CD4-positive, CD25-positive, alpha-beta regulatory T cell (primary cell): ENCODE measurements at places on chromosomes 1 and 21.

GRCh38 chr1:19074361-19074901 is 118.0 kb upstream of the IFFO2 start:
- H3K27ac ChIP-seq: peak overlapping the region; percentile 71
- no peaks in the 10 kb centered on the region for H3K27me3 ChIP-seq
- DNase-seq: peak; percentile 36

GRCh38 chr1:157494093-157494492 is 58.2 kb downstream of the FCRL5 start:
- no peak overlapping the region for H3K4me3 ChIP-seq
- H3K27ac ChIP-seq: no peak overlapping the region
- no peaks in the 10 kb centered on the region for H3K4me1 ChIP-seq
- no peak for DNase-seq

GRCh38 chr1:34128186-34128889 is 36.7 kb downstream of the CSMD2 start:
- no peaks in the 10 kb centered on the region for H3K27me3 ChIP-seq
- H3K4me3 ChIP-seq: no peak overlapping the region

- H3K36me3 ChIP-seq: no peaks in the 10 kb centered on the region
- no peak for DNase-seq
- no peaks in the 10 kb centered on the region for H3K27me3 ChIP-seq
- no peaks in the 10 kb centered on the region for H3K4me1 ChIP-seq
- H3K4me3 ChIP-seq: no peak overlapping the region
- H3K27ac ChIP-seq: no peak overlapping the region
Observed at GRCh38 chr1:43238991-43239469, 30.8 kb upstream of the TMEM125 start.

DNA sequence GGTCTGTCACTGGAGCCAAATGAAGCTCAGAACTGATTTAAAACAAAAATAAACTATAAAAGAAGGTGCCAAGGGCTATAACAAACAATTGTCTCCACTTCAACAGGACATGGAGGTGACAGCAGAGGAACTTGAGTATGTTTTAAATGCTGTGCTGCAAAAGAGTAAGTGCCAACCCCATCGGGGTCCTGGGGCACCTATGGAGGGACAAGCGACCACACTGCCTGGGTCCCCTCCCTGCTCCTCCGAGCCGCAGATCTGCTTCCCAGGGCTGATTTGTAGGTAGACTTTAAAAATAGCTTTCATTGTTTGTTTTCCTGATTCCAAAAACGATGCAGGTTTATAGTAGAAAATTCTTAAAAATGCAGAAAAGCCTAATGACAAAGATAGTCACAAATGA is 42.8 kb downstream of the CAPN9 start:
- DNase-seq: no peak
- H3K4me3 ChIP-seq: no peak overlapping the region
- no peaks in the 10 kb centered on the region for H3K36me3 ChIP-seq
- H3K4me1 ChIP-seq: no peaks in the 10 kb centered on the region
- no peaks in the 10 kb centered on the region for H3K27me3 ChIP-seq

DNA sequence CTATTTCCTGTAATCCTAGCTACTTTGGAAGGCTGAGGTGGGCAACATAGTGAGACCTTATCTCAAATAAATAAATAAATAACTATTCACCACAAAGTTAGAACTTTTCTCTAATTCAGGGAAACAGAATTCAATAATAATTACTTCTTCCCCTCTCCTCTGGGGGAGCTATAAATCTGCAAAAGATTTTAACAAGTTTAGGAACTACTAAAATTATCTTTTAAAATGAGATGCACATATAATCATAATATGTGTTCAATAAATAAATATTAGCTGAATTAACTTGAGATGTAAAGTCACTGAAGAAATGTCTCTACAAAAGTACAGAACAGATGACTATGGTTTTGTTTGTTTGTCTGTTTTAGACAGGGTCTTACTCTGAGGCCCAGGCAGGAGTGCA is 14.1 kb downstream of the WDR47 start:
- H3K27me3 ChIP-seq: no peaks in the 10 kb centered on the region
- H3K4me1 ChIP-seq: no peaks in the 10 kb centered on the region
- H3K4me3 ChIP-seq: no peak overlapping the region
- H3K36me3 ChIP-seq: no peaks in the 10 kb centered on the region
- no peak for DNase-seq
- no peak overlapping the region for H3K27ac ChIP-seq

DNA sequence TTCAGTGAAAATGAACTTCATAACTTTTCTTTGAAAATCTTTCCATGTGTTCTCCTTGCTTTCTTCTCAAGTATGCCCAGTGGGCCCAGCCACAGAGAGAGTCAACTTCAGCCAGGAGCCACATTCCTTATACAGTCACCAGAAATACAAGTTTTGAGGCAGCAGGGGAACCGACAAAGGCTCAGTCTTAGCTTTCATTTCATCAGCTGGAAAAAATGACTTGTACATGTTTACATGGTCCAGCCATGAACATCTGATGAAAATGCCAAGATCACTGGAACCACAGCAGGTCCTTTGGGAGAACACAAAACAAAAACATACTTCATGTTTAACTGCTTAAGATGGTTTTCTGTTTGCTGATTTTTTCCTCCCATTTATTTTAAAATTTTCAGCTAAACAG is 72.5 kb downstream of the SYDE2 start:
- DNase-seq: no peak
- H3K36me3 ChIP-seq: no peaks in the 10 kb centered on the region
- H3K27ac ChIP-seq: no peak overlapping the region
- H3K4me3 ChIP-seq: no peak overlapping the region
- H3K27me3 ChIP-seq: peaks cover 2% of the 10 kb centered on the region

GRCh38 chr1:111852261-111852721 is 96.6 kb downstream of the DDX20 start:
- H3K27me3 ChIP-seq: peaks cover 2% of the 10 kb centered on the region
- no peak overlapping the region for H3K27ac ChIP-seq
- no peak for DNase-seq
- no peaks in the 10 kb centered on the region for H3K4me1 ChIP-seq
- H3K4me3 ChIP-seq: no peak overlapping the region

DNA sequence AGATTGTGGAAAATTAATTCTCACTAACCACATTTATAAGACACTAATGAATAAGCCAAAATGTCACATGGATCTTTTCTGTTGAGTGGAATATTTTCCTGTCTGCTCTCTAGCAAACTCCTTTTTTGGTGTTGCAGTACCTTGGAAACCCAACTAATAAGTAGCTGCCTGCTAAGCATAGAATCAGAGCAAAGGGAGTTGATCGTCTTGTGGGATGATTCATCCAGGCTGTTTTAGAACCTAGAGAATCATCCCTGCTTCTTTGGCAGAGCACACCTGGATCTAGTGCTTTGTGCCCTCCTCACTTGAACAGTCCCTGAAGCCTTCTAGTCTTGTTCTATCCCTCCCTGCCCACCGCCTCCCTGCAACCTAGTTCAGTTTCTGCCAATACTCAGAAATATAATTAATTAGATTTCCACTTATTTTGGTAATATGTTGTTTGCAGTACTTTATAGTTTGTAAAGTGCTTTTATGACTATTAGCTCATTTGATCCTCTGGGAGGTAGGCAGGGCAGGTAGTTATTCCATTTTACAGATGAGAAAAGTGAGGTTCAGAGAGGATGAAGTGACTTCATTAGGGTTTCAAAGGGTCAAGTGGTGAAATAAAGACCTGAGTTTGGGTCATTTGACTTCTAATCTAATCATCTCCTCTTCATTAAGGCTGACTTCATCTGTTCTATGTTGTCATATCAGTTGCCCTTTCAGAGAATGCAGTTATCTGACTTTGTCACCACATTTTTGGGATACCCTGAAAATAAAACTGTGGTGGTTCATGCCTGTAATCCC is 2.5 kb downstream of the AGO4 start:
- H3K27me3 ChIP-seq: no peaks in the 10 kb centered on the region
- DNase-seq: no peak
- peaks cover 14% of the 10 kb centered on the region for H3K4me1 ChIP-seq
- H3K36me3 ChIP-seq: no peaks in the 10 kb centered on the region
- peak overlapping the region; percentile 18 for H3K4me3 ChIP-seq

- H3K27ac ChIP-seq: no peak overlapping the region
- no peak for DNase-seq
- no peaks in the 10 kb centered on the region for H3K4me1 ChIP-seq
- H3K4me3 ChIP-seq: no peak overlapping the region
- peaks cover 12% of the 10 kb centered on the region for H3K36me3 ChIP-seq
- H3K27me3 ChIP-seq: no peaks in the 10 kb centered on the region
Observed at GRCh38 chr1:168312718-168313604, 32.3 kb downstream of the TBX19 start.

DNA sequence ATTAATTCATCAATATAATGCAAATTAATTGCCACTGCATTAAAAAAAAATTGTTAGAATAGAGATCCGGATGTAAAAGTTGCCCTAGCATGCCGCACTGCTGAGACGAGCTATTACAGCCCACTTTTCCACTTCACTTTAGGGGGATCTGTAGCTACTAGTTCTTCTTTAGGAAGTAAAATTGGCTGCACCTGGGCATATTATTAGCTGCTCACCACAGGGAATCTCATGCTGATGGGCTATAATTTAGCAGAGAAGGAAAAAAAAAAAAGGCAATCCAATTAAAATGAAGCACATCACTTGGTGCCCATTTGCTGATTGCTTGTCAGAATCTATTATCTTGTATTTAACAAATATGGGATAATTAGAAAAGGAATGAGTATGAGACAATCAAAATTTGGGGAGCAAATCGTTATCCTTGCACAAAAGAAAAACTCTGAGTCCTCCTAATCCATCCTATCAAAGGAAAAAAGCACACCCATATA is 233.4 kb downstream of the DSCAM start:
- no peaks in the 10 kb centered on the region for H3K36me3 ChIP-seq
- H3K27me3 ChIP-seq: no peaks in the 10 kb centered on the region
- H3K27ac ChIP-seq: no peak overlapping the region
- no peaks in the 10 kb centered on the region for H3K4me1 ChIP-seq

GRCh38 chr21:42527489-42528158 is 14.0 kb downstream of the SLC37A1 start:
- peak; percentile 74 for DNase-seq
- peak overlapping the region; percentile 83 for H3K4me3 ChIP-seq
- peaks cover 9% of the 10 kb centered on the region for H3K36me3 ChIP-seq
- peak overlapping the region; percentile 70 for H3K27ac ChIP-seq

- H3K36me3 ChIP-seq: no peaks in the 10 kb centered on the region
- DNase-seq: no peak
- no peak overlapping the region for H3K4me3 ChIP-seq
- no peaks in the 10 kb centered on the region for H3K27me3 ChIP-seq
- H3K4me1 ChIP-seq: peaks cover 21% of the 10 kb centered on the region
Observed at GRCh38 chr21:31445137-31445536, 101.1 kb upstream of the TIAM1 start.

GRCh38 chr1:11749203-11749689 is 12.7 kb upstream of the C1orf167 start:
- peaks cover 6% of the 10 kb centered on the region for H3K4me1 ChIP-seq
- peaks cover 16% of the 10 kb centered on the region for H3K36me3 ChIP-seq
- H3K27ac ChIP-seq: no peak overlapping the region
- H3K4me3 ChIP-seq: no peak overlapping the region

GRCh38 chr1:107132195-107132594 is 8.6 kb upstream of the NTNG1 start:
- no peak overlapping the region for H3K27ac ChIP-seq
- no peaks in the 10 kb centered on the region for H3K4me1 ChIP-seq

DNA sequence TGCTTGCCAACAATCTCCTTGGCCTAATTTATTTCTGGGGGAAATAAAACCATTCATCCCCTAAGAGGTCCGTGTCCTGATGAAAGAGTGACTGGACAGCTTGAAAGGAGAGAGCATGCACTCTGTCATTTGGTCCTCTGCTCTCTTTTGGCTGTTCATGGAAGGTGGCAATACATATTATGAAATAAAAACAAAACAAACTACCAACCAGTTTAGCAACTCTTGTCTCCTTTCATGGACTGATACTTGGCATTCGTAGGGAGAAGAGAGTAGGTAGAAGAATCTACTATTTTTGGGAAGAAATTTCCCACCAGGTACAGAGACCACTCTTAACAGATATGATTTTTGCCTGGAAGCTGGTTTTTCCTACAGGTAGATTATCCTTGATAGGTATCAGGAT is 746 bp upstream of the C1orf116 start:
- H3K4me1 ChIP-seq: no peaks in the 10 kb centered on the region
- H3K36me3 ChIP-seq: no peaks in the 10 kb centered on the region
- H3K27ac ChIP-seq: no peak overlapping the region

DNA sequence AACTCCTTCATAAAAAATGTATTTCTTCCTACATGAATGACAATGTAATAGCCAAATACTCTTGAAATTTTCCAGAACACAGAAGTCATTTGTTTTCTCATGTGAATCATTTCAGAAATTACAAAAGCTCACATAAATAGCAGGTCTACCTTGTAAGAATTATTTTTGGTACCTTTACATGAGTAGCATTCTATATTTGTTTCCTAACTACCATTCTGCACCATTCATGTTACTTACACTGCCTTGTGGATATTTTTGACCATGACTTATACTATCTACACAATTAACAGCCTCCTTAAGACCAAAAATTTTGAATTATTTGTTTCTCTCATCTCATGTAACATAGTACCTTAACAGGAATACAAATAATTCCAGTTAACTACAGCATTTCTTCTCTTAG is 109.6 kb downstream of the ENAH start:
- DNase-seq: no peak
- no peaks in the 10 kb centered on the region for H3K4me1 ChIP-seq
- peaks cover 6% of the 10 kb centered on the region for H3K27me3 ChIP-seq
- no peak overlapping the region for H3K4me3 ChIP-seq
- H3K36me3 ChIP-seq: no peaks in the 10 kb centered on the region
